Activated T-cell treated with anti-CD3 and anti-CD28 coated beads, Interleukin-2, amount 50 U/mL, for 48 hours (primary cell): ENCODE measurements at places on chromosomes 11 and 22.

GRCh38 chr22:42296381-42296853, 26.0 kb upstream of the TCF20 start:
- no peak for DNase-seq

DNA sequence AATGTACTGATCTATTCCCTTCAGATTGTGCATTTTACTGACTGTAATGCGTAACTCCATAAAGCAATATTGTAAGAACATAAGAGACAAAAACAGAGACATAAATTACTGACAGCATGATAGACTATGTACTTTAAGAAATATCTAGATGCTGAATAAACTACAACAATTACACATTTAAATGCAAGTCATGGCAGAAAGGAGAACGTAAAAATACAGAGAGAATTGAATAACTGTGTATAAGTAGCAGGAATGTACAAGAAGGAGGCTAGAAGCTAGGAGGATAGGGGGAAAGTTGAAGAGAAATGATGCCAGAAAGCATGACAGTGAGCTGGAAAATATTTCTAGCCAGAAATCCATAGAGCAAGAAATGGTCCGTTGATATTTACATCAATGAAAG, 74.0 kb upstream of the FAM181B start:
- no peak for DNase-seq

GRCh38 chr22:31945443-31945855, 1.1 kb downstream of the YWHAH start:
- DNase-seq = peak; percentile 32

GRCh38 chr11:66881927-66882452, 25.1 kb downstream of the LRFN4 start:
- DNase-seq = no peak

- DNase-seq = no peak
These were observed 52.3 kb upstream of the CCDC188 start for GRCh38 chr22:20203142-20203551.

DNA sequence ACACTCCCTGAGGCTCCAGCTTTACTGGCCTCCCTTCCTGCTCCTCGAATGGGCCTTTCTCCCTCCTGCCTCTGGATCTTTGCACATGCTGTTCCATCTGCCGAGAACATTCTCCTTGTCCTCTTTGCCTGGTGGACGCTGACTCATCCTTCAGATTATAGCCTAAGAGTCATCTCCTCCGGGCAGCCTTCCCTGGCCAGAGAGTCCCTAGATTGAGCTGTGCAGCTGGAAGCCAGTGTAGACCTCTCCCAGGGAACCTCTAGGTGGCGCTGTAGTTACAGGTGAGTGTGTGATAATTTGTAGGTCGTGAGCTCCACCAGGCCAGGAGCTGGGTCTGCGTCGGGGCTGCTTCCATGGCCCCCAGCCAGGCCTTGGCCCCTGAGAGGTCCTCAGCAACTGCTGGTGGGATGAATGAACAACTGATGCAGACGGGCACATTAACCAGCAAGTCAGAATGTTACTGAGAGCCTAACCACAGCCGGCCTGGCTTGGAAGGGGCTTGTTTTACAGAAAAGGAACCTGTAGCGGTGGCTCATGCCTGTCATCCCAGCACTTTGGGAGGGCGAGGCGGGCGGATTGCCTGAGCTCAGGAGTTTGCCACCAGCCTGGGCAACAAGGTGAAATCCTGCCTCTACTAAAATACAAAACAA, 8.7 kb downstream of the PNPLA5 start:
- DNase-seq = peak; percentile 66
